ENCODE measurements at places on chromosomes 6 and 20. TPM values are rescaled to one million over a fixed set of nuclear protein-coding genes. Genes with fewer than 3 reads are reported as not detected.

The SLC22A2 gene
- 0.45 TPM for total RNA-seq

The MYLK4 gene
- total RNA-seq = 0.38 TPM

The KHDRBS2 gene
- total RNA-seq = 1.9 TPM

The PNLDC1 gene
- total RNA-seq = not detected

The EEF1E1 gene
- 58.2 TPM for total RNA-seq

The AIG1 gene
- 73.7 TPM for total RNA-seq

The PDE10A gene
- total RNA-seq = 6.8 TPM

The CNKSR3 gene
- total RNA-seq = 3.2 TPM

The PXT1 gene
- total RNA-seq = 0.23 TPM

The TTBK1 gene
- total RNA-seq = 9.0 TPM

The ENPP5 gene
- 1.9 TPM for total RNA-seq

The IRF4 gene
- 0.05 TPM for total RNA-seq

The RHAG gene
- not detected for total RNA-seq

The TXLNB gene
- 9.7 TPM for total RNA-seq

The SPATS1 gene
- not detected for total RNA-seq

The FAM209B gene
- total RNA-seq = not detected

The C20orf141 gene
- not detected for total RNA-seq

The TRDN gene
- not detected for total RNA-seq

Data from motor neuron (in vitro differentiated cells).